ENCODE measurements at places on chromosomes 16 and 17.

DNA sequence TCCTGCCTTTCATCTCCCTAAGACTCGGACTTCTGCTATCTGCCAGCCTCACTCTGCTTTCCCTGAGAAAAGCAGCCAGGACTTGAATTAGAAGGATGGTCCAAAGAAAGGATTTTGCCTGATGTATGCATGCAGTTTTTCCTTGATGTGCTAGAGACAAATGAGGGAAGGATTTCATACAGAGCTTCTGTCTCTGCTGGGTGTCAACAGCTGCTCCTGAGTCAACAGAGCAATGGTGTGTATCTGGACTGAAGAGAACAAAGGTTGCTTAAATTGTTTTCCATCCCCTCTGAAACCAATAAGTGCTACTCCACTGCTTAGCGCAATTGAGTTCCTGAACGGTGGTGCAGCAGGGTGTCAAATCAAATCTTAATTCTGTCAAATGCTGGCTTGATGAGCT, 680.6 kb upstream of the C16orf82 start:
- DNase-seq: peak; percentile 75

GRCh38 chr16:11313493-11314308, 31.6 kb upstream of the RMI2 start:
- DNase-seq: no peak

DNA sequence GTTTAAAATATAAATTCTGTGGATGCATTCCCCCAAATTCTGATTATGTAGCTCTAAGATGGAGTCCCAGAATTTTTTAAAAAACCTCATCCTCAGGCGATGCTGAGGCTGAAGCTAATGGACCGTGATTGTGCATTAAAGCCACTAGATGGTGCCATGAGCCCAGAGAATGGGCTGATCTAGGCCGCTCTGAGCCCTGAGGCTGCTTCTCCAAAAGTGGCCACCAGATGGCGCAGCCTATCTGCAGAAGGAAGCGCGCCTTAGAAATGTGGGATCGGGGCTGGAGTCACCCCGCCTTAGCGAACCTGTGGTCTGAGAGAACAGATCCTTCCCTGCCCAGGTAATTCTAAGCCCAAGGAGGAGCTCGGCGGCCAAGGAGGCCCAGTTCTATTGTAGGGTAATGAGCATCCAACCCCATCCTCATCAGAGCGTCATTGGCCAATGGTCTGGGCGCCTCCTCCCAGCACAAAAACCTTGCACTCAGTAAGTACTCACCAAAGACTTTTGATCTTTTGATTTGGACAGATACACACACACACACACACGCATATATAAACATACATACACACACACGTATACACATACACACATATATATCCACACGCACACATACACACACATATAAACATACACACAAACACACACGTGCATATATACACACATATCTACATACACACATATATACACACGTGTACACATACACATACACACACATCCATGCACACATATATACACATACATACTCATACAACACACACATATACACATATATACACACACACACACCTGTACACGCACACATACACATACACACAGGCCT, 13.7 kb upstream of the MMP2 start:
- DNase-seq: peak; percentile 53

- no peak for DNase-seq
Observed at GRCh38 chr17:51279183-51279582, 18.8 kb downstream of the UTP18 start.

- no peak for DNase-seq
Observed at GRCh38 chr17:9018726-9019125, 2.6 kb upstream of the NTN1 start.

- DNase-seq: no peak
Observed at GRCh38 chr17:70028397-70028796, 46.6 kb upstream of the KCNJ16 start.

DNA sequence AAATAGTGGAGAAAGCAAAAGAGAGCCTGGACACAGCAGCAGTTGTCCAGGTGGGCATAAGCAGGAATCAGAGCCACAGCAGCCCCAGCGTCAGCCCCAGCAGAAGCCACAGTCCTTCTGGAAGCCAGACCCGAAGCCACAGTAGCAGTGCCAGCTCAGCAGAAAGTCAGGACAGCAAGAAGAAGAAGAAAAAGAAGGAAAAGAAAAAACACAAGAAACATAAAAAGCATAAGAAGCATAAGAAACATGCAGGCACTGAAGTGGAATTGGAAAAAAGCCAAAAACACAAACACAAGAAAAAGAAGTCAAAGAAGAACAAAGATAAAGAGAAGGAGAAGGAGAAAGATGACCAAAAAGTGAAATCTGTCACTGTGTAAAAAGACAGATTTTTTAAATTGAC, 32.7 kb downstream of the RBBP6 start:
- DNase-seq: no peak

- DNase-seq: no peak
Observed at GRCh38 chr17:68418876-68419275, 38.4 kb downstream of the WIPI1 start.

- peak; percentile 68 for DNase-seq
Observed at GRCh38 chr16:75733305-75734211, 7.3 kb upstream of the CPHXL start.

DNA sequence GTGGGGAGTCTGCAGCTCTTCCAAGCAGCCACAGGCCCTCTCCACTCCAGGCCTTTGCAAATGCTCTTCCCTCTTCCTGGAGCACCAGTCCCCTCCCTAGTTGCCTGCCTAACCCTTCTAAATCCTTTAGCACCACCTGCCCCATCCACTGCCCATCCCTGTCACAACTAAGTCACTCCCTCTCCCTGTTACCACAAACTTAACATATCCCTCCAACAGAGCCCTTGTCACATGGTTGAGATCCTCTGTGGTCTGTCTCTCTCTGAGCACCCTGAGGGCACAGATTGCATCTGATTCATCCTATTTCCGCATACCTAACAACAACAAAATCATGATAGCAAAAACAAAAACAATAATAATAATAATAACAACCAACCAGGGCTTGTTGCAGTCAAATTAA, 11.0 kb upstream of the BEAN1 start:
- DNase-seq: no peak

DNA sequence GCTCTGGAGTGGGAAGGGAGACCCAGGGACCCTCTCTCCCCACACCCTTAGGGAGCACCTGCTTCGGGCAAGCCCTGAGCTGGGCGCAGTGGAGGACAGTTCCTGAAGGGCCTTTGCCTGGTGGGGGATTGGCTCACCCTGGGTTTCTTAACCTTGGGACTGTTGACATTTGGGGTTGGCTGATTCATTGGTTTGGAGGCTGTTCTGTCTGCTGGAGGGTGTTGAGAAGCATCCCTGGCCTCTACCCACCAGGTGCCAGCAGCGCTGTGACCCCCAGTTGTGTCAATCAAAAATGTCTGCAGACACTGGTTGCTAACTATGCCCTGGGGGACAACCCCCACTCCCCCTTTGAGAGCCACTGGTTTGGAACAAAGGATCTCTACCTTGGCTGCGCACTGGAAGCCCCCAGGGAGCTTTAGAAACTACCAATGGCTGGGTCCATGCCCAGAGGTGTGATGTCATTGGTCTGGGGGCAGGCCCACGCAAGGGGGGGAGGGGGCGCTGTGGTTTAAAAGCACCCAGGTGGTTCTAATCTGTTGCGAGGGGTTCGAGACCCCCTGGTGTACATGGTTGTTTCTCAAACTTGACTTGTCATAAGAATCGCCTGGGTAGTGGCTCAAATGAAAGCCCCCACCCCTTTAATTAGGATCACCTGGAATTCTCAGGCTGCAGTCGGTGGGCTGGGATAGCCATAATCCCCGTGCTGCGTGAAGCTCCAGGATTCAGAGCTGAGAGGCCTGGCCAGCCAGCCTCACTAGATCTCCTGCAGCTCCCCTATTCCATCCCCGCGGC, 151.9 kb upstream of the GSE1 start:
- DNase-seq: peak; percentile 89

DNA sequence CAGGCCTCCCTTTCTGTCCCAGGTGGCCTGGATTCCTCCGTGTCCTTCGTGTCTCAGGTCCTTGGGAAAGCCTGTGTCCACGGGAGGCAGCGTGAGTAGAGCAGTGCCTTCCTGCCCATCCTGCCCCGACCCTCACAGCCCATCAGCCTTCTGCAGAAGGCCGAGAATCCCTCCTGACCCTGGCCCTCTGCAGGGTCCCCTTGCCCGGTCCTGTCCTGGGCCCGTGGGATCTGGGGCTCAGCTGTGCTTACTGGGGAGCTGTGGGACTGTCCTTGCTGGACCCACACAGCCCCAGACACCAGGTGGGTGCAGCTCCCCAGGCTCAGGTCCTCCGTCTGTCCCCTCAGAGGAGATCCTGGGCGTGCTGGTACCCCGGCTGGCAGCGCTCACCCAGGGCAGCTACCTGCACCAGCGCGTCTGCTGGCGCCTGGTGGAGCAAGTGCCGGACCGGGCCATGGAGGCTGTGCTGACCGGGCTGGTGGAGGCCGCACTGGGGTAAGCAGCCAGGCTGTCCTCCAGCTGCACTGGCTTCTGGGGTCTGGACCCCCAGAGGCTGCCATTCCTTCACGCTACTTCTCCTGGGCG, 3.9 kb downstream of the TELO2 start:
- no peak for DNase-seq

- no peak for DNase-seq
Observed at GRCh38 chr17:40509626-40510327, 8.4 kb upstream of the TNS4 start.
